Glutamatergic neuron (in vitro differentiated cells): ENCODE measurements at places on chromosomes 12 and 14. TPM values are rescaled to one million over a fixed set of nuclear protein-coding genes. Genes with fewer than 3 reads are reported as not detected.

- no peak for DNase-seq
Measured at GRCh38 chr14:50854521-50854920, 17.3 kb upstream of the ABHD12B start.

- no peak for DNase-seq
Measured at GRCh38 chr12:72491426-72491825, 219.3 kb downstream of the TRHDE start.

DNA sequence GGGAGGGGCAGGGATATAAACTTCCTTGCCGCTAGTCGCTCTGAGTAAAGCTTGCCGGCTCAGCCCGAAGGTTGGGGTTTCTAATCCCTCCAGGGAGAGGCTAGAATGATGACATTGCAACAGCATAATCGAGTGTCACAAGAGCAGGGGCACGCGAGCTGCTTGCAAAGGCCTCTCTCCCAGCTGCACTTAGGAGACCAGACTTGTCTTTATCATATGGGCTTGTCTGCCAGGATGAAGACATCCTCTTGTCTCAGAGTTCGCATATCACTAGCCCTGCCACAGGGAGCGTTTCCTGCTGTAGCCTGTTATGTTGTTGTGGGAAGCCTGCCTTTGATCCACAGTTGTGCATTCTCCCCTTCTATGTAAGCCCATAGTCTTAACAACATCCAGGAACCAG lies 180.0 kb downstream of the ESR2 start:
- DNase-seq = no peak

KRT80 gene
- total RNA-seq = not detected

HCAR1 gene
- not detected for total RNA-seq

KLRD1 gene
- 0.25 TPM for total RNA-seq
